ENCODE measurements at places on chromosomes 6 and 20. TPM values are rescaled to one million over a fixed set of nuclear protein-coding genes. Genes with fewer than 3 reads are reported as not detected.

GRCh38 chr6:24439858-24440539, 37.3 kb downstream of the MRS2 start:
- DNase-seq = no peak

DNA sequence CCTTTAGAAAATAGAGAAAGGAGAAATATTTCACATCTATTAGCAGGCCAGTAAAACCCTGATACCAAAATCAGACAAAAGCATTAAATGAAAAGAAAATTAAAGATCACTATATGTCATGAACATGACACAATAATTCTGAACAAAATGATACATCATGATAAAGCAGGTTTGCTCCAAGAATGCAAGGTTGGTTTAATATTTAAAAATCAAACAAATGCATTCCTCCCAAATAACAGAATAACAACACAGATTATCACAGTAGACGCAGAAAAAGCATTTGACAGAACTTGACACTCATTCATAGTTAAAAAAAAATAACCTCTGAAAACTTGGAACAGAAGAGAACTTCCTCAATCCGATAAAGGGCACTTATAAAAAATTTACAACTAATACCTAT, 22.9 kb upstream of the ARMC2 start:
- DNase-seq = no peak

- no peak for DNase-seq
Measured at GRCh38 chr20:50339466-50339901, 148.9 kb downstream of the CEBPB start.

GRCh38 chr20:42158272-42158671, 540.1 kb upstream of the CHD6 start:
- no peak for DNase-seq

DNA sequence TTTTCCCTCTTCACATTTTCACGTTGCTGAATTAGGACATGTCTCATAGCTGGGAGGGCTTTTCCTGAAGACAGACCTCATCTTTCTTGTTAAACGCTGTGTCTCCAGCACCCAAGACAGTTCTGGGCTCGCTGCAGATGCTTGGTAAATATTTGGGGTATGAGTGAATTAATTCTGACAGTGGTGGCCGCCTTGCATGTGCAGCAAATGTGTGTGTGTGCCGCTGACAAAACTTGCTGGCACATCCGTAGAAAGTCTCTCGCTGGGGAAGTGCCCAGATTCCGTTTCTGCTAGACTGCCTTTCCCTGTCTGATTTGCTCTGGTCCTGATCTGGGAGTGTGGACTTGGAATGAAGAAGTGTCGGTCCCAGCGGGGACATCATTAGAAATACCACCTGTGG, 48.2 kb upstream of the ZNFX1 start:
- no peak for DNase-seq

DNA sequence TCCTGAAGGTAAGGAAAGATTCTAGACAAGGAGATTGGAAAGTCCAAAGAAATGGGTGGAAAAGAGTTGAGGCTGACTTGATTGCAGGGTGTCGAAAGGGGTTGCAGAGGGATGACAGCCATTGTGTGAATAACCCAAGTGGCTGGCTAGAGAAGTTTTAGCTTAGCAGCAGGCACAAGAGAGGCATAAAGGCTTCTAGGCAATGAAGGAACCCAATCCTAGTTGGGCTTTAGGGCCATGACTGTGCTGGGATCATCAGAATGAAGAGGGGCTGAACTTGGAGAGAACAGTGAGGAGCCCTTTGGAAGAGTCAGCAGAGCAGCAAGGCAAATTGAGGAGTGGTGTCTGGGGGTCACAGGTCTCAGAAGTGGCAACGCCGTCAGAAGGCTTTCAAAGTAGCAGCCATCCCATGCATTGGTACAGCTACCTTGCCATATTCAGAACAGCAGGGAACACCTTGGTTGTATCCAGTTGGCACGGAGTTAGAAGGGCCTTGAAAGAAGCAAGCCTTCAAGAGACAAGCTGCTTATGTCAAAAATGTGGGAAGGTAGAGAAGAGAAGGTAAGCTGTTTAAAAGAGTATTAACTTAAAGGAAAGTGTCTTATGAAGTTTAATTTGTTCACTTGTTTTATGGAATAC, 146.4 kb downstream of the ADGRG6 start:
- no peak for DNase-seq

DNA sequence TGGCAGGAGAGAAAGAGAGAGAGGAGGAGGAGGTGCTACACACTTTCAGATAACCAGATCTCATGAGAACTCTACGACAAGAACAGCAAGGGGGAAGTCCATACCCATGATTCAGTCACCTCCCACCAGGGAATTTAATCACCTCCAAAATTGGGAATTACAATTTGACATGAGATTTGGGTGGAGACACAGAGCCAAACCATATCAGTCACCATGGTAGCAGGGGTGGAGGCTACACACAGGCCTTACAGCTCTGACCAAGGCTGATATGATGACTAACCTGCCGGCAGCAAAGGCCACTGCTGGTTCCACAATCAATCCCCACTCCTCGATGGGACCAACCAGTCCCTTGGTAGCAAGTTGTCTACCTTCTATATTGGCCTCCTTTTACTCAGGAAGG, 13.6 kb upstream of the RBM24 start:
- no peak for DNase-seq

- no peak for DNase-seq
Measured at GRCh38 chr20:15740046-15740775, 833.0 kb downstream of the KIF16B start.

DNA sequence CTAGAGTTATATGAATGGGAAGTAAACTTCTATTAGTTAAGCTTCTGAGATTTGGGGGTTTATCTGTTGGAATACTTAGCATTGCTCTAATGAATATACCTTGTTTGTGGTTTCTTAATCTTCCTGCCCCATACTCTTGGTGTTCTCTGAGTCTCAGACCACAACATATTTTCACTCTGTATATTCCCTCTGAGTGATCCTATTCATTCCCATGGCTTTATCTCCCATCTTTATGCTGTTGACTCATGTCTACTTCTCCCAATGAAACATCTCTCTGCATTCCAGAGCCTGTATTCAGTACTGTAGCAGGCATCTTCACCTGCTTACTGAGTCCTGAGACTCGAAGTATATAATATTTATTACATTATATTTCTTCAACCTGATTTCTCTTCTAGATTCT, 283.7 kb upstream of the MAP3K7 start:
- DNase-seq = no peak

- no peak for DNase-seq
Measured at GRCh38 chr6:108464418-108465097, 96.2 kb upstream of the FOXO3 start.

DNA sequence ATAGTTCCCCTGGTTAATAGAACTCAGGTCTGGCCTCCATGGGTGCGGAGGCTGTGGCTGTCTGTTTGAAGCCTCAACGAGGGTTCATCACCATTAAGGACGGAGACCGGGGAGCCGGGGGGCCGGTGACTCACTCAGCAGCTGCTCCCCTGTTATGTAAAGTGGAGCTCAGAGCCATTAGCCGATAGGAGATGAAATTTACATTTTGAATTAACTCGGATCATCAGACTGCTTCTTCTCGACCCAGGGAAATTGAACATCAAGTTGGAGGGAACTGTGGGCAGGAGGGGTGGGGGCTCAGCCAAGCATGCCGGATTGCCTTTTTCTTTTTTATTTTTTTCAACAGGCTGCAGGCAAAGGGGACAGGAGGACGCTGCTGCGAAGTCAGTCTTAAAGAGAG, 12.3 kb downstream of the PCK1 start:
- DNase-seq = no peak

DNA sequence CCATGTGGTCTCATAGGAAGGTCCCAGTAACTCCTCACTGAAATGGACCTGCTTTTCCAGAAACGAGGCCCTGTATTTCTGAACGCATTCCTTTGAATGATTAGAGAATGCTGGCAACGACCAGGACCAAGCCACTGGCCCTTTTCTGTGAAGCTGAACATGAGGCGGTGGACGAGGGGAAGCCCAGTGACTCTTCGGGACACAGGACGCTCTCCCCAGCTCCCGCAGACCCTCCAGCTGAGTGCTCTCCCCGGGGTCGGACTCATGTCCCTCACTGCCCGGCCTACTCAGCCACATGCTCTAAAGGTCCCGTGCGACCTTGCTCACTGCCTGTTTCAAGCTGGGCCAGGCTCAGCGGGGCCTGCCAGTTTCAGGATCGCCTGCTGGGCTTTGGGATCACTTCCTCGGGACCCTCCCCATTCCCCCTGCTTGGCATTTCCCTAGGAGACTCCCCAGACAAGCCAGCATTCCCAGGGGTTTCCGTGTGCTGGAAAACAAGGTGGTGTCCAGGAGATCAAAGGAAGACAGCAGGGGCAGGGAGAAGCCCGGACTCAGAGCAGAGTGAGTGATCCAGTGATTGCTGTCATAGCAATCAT, 2.6 kb upstream of the CST9 start:
- DNase-seq = no peak

- DNase-seq = no peak
Measured at GRCh38 chr6:44056392-44057237, 70.6 kb downstream of the MRPL14 start.

GRCh38 chr6:106381881-106382280, 21.4 kb downstream of the CRYBG1 start:
- no peak for DNase-seq

- DNase-seq = no peak
Measured at GRCh38 chr6:157975456-157975855, 6.2 kb upstream of the SYNJ2 start.

GRCh38 chr20:13857304-13857703, 72.5 kb downstream of the NDUFAF5 start:
- no peak for DNase-seq

DNA sequence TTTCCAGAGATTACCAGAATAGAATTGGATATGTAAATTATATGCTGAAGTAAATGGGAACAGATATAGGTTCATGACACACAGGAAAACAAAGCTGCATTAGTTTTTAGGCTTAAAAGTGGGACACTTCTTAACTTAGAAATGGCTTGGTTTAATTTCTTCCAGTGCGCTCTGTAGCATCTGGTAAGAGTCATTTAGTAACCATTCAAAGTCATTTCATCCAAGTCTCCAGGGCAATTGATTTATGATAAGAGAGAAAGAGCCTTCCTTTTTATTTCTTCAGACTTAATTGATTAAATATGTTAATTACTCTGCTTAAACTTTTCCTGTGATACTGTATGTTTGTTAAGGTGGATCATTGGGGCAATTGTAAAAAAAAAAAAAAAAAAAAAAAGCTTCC, 368.0 kb downstream of the DOK5 start:
- no peak for DNase-seq

- DNase-seq = no peak
Measured at GRCh38 chr20:45341939-45342854, 6.0 kb downstream of the SDC4 start.

DNA sequence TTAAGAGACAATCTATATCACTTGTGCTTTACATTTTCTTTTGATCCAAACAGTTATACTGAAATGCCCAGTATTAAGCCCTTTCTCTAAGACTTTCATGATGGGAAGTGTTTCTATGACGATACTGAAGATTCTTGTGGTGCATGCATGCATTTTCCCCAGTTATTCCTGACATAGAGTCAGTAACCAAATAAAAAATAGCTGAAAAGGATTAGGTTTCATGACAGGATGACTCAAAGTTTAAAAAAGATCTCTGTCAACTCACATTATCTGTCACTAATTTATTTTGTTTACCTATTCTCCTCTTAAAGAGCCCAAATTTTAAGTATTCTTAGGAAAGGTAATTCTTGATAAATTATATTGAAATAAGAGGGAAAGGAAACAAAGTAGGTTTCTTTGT, 98.4 kb downstream of the SESN1 start:
- no peak for DNase-seq

DNA sequence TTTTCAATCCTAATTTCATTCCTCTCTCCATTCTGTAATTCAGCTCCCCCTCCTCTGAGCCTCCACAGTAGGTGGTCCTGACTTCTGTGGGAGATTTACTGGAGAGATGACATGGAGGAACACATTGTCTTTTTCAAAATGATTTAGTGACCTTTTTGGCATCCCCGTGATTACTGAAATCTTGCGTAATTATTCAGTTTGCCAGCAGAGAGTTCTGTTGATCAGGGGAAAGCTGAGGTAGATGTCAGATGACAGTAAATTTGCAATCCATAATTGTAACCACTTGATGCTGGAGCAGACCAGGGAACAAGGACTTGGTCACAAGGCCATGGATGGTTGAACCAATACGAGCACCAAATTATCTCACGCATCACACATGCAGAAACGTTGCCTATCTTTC, 302.2 kb downstream of the TSHZ2 start:
- DNase-seq = no peak

GRCh38 chr6:157187182-157188083, 135.9 kb downstream of the TMEM242 start:
- no peak for DNase-seq

DNA sequence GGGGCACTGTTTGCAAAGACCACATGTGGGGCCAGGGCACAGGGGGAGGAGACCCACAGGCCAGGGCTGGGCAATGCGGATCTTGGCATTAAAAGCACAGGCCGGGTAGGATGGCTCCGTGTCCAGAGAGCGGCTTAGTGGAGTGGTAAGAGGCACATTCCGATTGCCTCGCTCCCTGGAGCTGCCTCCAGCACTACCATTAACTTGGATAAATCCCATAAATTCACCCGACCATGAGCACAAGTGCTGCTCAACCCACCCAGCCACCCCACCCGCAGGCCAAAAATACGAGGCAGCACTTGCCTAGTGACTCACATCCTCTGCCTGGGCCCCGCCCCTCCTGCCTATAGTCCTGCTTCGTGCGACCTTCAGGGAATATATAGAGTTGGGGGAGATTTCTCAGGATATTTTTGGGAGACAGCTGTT, 67.5 kb upstream of the QKI start:
- DNase-seq = no peak

DNA sequence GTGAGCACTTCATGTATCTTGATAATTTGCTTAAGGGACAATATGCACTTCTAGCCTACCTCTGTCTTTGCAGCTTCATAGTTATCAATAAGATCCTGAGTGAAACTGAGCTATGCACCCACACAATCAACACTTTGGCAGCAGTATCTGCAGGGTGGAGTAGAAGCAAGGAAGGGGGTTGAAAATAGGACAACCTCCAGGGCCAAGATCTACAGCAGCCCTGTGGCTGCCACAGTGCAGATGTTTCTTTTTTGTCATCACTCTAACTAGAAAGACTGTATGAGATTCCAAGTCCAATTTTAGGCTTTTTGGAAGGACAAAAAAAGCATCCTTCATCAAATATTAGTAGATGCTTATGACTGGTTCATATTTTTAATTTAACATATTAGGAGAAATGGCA, 336.1 kb upstream of the CITED2 start:
- no peak for DNase-seq

PPP1R16B gene
- 5.6 TPM for total RNA-seq

LY6G5B gene
- 6.0 TPM for total RNA-seq

SUMO4 gene
- 14.6 TPM for total RNA-seq

SIRPB2 gene
- total RNA-seq = 1.2 TPM

PLEKHG1 gene
- total RNA-seq = 39.5 TPM

CYP39A1 gene
- 13.3 TPM for total RNA-seq

OTOR gene
- total RNA-seq = 0.16 TPM

LPA gene
- 4.0 TPM for total RNA-seq

FRMD1 gene
- total RNA-seq = 0.21 TPM

OPRL1 gene
- 1.1 TPM for total RNA-seq

BPIFB4 gene
- total RNA-seq = not detected
